Epithelial cell of esophagus (primary cell): ENCODE measurements at places on chromosomes 7 and 10.

DNA sequence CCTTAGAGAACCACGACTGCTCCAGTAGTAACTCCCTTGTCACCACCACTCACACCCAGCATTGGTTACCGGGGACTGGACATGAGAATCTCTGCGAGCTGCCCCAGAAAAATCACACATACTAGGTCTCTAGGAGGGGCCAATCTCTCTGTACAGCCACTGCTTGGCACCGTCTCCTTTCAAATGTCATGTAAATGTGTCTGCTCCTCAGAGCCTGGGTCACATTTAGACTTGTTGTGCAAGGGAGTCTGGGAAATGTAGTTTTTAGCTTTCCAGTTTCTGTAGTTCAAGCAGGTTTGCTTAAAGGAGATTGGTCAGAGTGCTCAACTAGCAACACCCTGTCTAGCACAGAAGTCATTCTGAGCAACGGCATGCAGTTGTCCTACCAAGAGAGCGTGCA, 60.0 kb downstream of the CHN2 start:
- DNase-seq, result peak; percentile 30

GRCh38 chr10:59002011-59002410, 174.4 kb upstream of the PHYHIPL start:
- no peak for DNase-seq

DNA sequence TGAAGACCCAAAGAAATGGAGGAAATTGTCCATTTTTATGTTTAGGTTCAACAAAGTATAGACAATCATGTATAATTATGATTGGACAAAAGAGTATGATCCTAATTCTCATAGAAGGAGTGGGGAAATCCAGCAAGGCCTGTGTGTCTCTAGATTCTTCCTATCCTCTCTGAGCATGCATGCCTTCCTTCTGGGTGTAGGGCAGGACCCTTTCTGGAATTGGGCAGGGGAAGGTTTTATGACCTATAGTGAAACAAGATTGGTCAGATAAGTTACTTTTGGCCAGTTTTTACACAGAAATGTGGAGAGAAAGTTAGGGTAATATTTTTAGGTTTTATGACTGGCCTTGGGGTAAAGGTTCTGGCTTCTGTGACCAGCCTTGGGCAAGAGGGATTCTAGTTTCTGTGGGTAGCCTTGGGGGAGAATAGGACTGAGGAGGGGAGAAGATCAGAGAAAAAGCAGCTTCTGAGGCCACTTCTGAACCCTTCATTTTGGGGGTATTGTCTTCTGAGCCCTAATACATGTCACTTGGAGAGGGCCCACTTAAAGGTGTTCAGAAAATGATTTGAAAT, 289.4 kb downstream of the EXOC4 start:
- DNase-seq, result no peak

GRCh38 chr10:121926671-121927317, 1.0 kb downstream of the ATE1 start:
- peak; percentile 7 for DNase-seq

GRCh38 chr10:133445268-133445732, 8.4 kb upstream of the SCART1 start:
- no peak for DNase-seq

- no peak for DNase-seq
Observed at GRCh38 chr7:39128287-39128843, 150.7 kb downstream of the POU6F2 start.

GRCh38 chr7:100764841-100765240, 31.4 kb downstream of the ZAN start:
- DNase-seq, result peak; percentile 40

DNA sequence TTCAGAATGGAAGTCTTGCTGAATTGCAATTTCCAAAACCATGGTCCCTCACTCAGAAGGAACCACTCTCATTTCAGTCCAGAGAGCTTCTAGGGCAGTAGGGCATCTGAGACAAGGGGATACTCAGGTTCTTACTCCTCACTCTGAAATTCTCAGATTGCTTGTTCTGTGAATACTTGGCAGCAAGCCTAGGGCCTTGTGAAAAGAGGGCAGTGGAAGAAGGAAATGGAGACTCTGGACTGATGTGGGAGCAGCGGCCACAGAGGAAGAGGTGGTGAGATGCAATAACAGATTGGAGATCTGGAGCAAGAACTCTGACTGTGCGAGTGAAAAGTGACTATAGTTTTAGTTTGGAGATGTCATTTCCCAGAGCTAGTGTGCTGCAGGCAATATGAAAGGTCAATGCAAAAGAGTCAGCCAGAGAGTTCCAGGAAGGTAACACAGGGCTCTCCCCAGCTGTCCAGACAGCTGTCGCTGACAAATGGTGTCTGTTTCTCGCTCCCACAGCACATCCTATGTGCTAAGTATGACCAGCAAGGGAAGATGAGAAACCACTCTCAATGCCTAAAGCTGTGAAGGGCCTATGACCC, 291.6 kb upstream of the KIAA1217 start:
- no peak for DNase-seq

DNA sequence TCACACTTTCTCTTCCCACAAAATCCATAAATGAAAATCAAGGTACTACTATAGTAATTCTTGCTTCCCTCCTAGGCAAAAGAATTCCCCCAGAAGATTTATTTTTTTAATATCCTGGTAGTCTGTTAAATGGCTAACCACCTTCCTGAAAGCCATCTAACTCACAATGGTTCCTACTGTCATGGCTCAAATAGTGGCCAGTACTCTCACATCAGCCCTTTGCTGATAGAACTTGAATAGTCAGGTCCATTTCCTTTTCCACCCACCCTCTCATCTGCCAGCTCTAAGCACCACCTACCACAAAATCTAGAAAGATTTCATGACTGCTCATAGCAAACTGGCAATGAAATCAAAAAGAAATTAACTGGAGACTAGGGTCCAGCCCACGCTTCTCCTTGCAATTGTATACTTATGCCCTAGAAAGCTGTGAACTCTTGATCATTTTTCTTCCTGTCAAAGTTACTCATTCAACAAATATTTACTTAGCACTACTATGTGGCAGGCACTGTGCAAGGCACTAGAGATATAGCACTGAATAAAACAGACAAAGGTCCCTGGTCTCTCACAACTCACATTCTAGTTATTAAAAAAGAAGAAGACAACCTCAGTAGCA, 60.4 kb downstream of the ARMH3 start:
- DNase-seq, result peak; percentile 21

GRCh38 chr7:37927773-37928444, 7.5 kb downstream of the EPDR1 start:
- DNase-seq, result no peak

- no peak for DNase-seq
Observed at GRCh38 chr10:5506246-5506645, 6.9 kb upstream of the CALML5 start.

DNA sequence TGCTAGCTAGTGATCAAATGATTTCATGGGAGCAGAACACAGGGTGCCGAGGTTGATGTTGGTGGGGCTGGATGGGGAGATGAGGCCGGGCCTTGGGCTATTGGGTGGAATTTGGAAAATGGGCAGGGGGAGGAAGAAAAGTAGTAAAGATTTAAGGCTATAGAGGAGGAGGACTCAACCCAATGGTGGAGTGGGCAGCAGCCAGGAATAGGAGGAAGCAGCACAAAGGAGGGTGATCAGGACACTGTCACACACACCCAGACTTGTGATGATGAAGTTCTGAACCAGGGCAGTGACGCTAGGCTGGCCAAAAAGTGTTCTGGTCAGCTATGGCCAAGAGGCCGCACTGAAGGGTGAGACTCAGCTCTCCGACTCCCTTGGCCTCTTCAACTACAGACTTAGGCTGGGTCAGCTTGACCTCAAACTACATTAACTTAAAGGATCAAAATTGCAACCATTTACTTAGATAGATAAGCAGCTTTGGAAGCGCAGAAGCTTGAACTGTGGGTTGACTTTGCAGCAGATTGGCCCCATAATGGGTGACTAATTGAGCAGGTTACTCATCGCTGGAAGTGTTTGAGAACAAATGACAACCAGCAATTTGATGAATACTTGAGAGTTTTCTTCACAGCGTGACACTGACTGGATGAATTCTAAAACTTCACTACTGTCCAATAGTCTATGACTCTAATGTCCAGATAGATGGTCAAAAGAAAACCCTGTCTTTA, 29.4 kb upstream of the GPR26 start:
- peak; percentile 8 for DNase-seq

GRCh38 chr7:99562114-99562784, 3.8 kb downstream of the ZNF655 start:
- no peak for DNase-seq

DNA sequence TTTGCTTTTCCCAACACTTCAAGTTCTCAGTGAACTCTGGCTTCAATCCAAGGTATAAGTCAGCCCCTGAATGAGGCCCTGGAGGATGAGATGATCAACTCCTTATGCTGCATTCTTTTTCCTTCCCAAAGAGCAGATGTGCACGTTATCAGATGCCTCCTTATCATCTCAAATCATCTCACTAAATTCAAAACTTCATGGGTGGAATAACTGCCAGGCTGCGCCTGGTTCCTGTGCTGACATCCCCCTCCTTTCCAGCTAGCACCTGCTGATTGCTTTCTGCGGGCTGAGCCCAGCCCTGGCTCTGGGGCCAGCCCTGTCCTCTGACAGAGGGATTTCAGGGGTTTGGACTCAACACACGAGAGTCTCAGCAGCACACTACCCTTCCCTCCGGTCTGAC, 44.9 kb downstream of the TLL2 start:
- no peak for DNase-seq

GRCh38 chr7:117550625-117551024, 70.8 kb downstream of the CFTR start:
- no peak for DNase-seq

- peak; percentile 47 for DNase-seq
Observed at GRCh38 chr7:135914346-135914745, 62.8 kb downstream of the MTPN start.

DNA sequence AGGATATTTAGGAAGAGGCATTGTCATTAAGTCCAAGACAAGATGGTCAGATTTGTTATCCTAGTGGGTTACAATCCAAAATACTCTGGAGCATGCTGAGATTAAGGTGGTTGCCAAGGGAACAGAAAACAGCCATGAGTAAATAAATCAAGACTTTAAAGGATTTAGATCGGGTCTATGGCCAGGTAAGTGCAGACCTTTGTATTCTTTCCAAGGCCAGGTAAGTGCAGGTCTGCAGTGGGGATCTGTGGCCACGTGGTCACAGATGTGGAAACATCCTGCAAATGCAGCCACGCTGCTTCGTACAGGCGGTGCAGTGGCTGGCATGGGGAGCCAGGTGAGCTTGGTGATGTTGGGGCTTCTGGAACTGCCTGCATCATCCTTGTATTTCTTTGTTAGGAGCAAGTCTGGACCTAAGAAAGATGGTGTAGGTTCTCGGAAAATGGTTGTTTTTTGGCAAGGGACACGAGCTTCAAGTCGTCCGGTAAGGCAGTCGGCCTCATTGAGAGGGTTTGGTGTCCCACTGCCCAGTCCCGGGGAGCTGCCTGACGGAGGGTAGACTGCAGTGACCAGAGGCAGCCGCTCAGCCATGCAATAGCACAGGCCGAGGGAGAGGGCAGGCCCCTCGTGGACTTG, 21.8 kb downstream of the ZNF775 start:
- DNase-seq, result no peak

DNA sequence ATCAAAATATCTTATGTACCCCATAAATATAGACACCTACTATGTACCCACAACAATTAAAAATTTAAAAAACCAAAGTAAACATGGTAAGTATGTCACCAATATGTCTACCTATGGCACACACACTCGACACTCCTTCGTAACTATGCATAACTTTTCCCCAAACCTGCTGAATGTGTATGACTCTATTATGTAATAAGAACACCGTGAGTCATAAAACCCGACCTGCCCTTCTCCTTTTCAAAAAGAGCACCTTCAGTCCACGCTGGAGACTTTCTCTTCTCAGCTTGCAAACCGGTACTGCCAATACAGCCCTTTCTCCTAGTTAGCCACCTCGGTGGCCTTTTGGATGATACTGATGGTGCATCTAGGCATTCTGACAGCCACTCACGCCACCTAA, 186.3 kb downstream of the PRPF18 start:
- peak; percentile 86 for DNase-seq

- DNase-seq, result no peak
Observed at GRCh38 chr10:78754269-78755062, 314.3 kb upstream of the ZMIZ1 start.

DNA sequence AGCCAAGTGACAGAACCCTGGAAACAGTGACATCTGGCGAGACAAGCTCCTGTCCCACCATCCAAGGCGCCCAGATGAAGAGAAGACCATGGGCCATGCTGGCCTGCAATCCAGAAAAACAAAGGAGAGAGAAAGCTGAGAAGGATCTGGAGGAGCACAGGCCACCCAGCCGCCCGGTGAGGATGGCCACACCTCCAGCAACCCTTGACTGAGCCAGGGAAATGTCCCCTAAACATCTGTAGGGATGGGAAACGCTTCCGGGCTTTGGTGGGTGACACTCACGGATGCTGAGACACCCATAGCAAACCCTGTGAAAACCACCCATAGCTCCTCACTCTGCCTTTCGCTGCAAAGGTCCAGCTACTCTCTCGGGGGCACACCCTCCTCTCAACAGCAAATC, 32.0 kb downstream of the TCERG1L start:
- DNase-seq, result no peak

GRCh38 chr7:106415433-106415832, 130.7 kb upstream of the NAMPT start:
- no peak for DNase-seq

DNA sequence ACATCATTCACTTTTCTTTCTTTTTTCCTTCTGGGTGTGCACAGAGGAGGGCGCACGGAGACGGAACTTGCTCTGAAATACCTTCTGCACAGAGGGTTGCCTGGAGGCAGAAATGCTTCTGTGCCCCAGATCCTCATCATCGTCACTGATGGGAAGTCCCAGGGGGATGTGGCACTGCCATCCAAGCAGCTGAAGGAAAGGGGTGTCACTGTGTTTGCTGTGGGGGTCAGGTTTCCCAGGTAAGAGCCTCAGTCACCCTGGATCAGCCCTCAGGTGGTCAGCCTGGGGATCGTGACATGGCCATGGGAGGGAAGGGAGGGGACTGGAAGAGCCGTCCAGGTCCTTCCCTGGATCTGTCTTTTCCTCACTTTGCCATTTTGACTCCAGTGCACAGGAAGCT, 33.6 kb downstream of the VWA2 start:
- no peak for DNase-seq

DNA sequence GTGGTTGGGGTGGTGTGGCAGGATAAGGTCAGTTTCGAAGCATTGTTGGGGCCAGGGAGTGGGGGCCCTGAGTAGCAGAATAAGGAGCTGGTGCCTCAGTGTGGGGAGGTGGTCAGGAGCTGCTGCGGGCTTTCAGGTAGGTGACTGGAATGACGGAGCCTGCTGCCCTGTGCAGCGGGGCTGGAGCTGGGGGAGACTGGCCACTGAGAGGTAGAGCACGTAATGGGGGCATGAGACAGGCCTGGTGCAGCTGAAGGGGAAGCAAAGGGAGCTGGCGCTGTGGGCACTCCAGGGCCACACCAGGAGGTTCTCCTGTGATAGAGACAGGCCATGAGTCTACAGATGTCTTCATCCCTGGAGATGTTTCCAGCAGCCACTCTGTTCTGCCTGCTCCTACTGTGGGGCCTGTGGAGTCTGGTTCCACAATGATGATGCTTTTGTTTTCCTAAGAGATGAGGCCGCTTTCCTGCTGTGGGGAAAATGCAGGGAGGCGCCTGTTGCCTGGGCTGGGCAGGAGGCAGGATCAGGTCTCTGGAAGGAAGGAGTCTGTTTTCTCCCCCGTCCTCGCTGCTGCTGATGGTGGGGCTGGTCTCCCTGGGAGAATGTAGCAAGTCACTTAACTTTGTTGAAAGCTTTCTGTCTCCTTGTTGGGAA, 31.1 kb downstream of the NUB1 start:
- DNase-seq, result no peak

GRCh38 chr7:27462575-27463270, 200.0 kb downstream of the HIBADH start:
- no peak for DNase-seq
